ENCODE measurements at places on chromosomes 11 and 22.
A peak's percentile ranks its signal among the peaks of the same experiment; 100 is the strongest.

- DNase-seq: no peak
These were observed 9.0 kb upstream of the AGBL2 start for GRCh38 chr11:47724041-47724729.

GRCh38 chr11:17750801-17751165 is 16.2 kb downstream of the KCNC1 start:
- no peak for DNase-seq

GRCh38 chr11:18010121-18010670 is 2.7 kb downstream of the SERGEF start:
- no peak for DNase-seq

DNA sequence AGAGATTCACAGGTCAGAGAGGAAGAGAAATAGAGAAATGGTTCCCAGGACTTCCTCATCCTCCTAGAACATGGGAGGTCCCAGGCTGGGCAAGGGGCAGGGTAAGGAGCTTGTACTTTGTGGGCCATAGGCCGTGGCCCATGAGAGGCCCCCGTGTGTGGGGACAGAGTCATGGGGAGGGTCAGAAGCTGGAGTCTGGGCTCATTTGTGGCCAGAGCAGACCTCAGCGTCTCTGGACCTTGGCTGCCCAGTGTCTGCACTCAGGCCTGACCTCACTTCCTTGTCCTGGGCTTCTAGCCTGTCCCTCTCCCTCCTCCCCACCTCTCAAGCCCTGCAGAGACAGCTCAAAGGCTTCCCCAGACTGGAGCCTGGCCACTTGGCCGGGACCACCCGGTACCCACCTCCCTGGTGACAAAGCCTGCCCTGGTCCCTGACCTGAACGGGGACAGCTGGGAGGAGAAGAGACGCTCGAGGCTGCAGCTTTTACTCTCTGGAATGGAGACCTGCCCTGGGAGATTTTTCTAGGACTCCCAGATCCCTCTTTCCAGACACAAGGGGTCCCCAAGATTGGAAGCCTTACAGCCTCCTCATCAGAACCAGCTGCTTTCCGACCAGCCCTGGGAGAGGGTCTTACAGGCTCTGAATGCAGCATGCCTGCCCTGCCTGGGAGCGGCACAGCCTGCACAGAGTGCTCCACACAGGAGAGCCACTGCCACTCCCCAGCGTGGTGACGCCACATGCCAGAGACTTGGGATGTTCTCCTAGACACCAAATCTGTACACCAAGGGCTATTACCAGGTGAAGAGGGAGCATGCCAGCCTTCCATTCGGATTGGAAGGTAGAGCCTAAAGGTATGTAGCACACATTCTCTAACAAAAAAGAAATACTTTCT is 569.0 kb upstream of the B3GAT1 start:
- DNase-seq: no peak

DNA sequence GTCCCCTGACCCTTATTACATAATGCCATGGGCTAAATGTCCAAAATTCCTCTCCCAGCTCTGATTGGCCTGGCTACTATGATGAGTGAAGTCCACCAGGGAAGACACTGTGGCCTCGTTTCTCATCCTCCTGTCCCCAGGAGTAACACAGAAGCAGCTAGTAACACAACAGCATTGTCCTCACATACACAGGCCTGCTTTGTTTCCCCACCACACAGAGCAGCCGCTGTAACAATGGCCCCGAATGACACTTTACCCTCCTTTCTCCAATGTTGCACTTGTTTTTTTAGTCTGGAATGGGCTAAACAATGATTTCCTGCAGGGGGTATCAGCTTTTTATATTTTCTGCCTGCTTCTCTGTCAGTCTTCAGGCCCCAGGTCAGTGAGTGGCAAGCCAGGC is at the start of gene PRR5L:
Gene PRR5L, plus strand, starts transcription at position 363 of the 400 bp plus-strand sequence. CDS start 104,834 bp downstream, outside the sequence.
- DNase-seq: no peak

DNA sequence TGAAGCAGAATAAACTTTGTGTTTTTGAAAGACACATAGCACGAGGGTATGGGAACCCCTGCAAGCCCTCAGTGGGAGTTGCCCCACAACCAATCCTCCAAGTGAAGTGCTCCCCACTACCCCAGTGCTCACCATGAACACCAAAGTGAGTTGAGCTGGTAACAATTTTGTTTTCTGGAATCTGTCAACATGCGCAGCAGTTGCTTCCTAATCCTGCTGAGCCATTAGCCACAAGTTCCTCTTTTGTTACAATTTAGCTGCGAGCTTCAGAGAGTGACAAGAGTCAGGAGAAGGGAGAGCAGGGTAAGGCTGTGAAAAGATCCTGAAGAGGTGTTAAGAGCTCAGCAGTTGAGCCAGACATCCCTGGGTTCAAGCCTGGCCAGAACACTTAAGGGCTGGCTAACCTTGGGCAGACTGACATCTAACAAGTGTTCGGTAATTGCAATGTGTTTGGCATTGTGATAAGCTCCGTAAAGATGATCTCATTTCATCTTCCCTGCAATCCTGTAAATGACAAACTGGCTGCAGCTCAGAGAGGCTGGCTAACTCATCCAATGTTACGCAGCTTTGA is 24.1 kb upstream of the ASPHD2 start:
- no peak for DNase-seq

- no peak for DNase-seq
These were observed 15.9 kb upstream of the HYLS1 start for GRCh38 chr11:125871391-125872137.

- no peak for DNase-seq
These were observed 18.6 kb downstream of the C1QTNF6 start for GRCh38 chr22:37169406-37169805.

DNA sequence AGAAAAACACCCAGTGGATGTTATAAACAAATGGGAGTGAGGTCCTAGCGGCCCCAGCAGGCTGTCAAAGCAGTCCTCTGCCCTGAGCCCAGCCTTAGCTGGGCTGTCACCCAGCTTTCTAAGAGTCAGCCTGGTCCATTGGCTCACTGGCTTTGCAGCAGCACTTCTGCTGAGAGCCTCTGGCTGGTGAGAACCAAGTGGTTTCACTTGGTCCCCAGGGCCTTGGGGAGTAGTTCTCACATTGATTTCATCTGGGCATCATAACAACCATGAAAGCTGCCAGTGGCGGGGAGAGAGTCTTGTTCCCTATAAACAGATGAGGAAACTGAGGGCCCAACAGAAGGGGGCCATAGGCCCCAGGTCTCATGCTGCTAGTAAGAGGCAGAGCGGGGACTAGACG is 11.4 kb downstream of the SEC14L6 start:
- DNase-seq: no peak

- no peak for DNase-seq
These were observed 212.5 kb downstream of the TBC1D22A start for GRCh38 chr22:46974631-46975585.

DNA sequence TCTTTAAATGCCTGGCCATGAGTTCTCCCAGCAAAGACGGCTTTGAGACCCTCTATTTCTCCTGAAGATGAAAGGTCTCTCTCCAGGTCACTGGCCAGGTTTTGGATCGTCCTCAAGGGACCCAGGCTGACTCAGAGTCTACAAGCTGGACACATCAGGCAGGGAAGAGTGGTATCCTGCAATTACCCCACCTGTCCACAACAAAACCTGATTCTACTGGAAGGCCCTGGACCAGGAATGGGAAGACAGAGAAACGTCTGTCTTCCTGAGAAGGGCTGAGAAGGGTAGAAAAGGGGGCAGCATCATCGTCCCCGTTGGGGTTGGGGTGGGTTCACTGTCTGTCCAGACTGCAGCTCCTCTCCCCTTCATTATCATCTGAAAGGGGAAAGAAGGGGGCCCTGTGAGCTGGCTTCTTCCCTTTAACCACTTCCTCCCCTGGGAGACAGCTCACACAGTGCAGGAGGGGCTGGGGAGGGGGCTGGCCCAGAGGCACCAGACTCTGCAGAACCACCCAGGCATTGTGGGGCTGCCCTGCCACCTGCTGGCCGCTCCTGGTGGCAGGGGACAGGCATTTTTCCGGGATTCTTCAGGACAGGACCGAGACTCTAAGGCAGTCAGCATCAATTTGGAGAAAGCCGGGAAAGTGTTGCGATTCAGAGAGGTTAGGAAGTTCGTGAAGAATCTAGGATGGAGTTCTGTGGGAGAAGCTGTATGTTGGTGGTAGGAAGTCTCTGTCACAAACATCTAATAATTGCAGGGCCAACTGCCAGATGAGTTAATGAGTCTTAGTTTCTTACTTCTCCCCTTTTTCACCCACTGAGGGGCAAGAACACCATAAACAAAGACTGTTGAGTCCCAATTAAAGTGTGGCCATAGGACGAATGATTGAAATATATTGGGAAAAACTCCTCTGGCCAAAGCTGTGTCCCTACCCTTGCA is 57.6 kb downstream of the SYN3 start:
- peak; percentile 36 for DNase-seq

GRCh38 chr22:27526901-27527300 is 274.7 kb downstream of the MN1 start:
- DNase-seq: no peak

DNA sequence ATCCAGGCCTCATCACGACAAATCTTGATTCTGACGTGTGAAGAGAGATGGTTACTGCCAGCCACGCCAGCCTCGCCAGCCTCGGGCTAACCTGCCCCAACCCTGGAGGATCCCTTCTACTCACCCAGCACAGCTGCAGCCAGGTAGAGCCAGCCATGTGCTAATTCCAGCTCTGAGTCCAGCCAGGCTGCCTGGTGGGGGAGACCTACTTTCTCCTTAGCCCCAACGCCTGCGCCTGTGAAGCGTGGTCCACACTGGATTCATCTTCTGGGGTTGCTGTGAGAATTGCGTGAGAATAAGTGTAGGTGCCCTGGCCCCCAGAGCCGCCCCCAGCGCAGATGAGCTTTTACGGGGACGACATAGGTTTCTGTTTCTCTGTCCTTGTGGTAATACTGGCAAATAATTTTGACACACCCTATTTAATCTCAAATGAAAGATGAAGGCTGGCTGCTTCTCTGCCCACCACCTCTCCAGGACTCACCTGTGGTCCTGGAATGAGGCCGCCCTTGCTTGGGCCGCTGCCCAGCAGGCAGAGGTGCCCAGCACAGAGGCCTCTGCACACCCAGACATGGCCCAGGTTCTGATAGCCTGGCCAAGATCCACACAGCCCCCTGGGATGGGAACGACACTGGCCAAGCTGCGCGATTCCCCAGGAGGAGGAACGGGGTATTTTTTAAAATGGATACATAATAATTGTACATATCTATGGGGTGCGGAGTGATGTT is 528.4 kb downstream of the TBC1D22A start:
- no peak for DNase-seq

DNA sequence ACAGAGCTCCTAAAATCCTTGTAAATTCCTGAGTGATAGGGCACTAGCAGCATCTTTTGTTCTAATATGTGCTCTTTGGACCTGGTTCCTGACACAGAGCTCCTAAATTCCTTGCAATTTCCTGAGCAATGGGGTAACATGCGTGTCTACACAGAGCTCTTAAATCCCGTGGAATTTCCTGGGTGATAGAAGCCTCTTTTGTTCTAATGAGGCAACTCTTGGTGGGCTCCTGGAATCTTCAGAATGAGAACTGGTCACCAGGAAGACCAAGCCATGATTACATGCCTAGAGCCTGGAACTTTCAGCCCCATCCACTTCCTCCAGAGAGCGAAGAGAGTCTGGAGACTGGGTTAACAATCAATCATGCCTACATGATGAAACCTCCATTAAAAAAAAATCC is 19.0 kb downstream of the RSF1 start:
- DNase-seq: no peak

DNA sequence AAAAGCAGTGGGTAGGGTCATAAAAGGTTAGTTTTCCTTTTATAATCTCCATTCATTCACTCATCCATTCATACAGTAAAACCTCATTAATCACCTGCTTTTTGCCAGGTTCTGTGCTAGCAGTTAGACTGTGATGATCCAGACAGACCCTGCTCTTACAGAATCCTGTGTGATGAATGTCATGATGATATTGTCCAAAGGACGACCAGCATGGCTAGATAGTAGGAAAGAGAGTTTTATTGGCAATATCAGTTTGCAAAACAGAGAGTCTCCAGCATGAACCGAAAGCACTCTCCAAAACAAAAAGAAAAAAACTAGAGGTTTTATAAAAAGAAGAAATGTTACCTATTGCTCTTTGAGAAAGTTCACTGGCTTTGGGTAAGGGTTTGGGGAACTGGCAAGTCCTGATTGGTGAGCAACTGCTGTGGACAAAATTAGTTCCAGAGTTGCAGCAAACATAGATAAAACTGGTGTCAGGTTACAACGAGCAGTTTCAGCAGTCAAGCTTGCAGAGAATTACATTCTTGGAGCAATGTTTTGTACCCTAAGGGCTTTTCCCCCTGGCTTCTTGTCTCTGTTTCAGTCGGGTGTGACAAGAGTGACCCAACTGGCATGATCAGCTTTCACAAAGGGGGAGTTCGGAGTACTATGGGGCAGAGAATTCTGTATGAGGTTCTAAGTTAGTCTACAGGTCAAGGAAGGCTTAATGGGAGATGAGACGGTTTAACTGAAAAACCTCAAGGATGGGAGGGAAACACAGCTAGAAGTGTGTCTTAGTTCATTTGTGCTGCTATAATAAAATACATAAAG is 58.3 kb downstream of the HSD17B12 start:
- no peak for DNase-seq

DNA sequence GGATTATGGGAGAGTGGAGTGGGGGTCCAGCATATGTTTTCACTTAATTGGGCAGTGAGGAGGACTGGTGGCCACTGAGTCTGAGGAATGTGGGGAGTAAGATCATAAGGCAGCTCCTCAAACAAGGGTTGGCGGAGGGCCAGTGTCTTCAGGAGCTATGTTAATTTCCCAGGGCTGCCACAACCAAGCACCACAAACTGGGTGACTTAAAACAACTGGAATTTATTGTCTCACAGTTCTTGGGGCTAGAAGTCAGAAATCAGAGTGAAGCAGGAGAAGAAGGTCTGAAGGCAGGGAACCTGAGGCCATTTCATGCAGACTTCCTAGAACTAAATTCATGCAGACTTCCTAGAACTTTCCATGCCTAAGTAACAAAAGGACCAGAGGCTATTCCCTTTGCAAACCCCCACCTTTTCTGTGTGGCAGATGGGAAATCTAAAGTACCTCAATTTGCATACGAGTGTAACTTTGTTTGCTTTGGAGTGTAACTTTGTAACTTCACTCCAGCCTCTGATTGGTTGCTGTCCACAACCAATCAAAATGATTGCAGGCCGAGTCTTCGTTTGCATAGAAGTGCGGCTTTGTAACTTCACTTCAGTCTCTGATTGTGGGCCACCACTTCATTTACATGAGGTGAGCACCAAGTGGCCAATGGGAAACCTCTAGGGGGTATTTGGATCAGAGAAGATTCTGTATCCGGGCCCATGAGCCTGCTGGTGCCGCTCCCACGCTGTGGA is 50.5 kb upstream of the ZBED5 start:
- no peak for DNase-seq

DNA sequence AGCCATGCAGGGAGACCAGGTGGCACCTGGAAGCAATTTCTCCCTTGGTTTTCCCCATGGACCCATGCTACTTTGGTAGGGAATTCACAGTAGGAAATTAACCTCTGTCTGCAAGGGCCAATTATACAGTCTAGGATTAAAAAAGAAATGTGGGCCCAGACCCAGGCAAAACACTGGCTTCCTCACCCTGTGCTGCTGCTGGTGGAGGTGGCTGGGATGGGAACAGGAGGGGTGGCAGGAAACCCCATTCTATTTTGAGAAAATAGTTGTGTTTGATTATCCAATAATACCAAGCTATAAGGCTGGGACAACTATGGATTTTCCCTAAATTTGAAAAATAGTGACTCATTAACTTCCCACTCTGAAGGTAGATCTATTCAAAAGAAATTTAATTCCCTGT is 417.0 kb upstream of the NARS2 start:
- DNase-seq: no peak

Measured in stimulated activated CD4-positive, alpha-beta T cell treated with anti-CD3 and anti-CD28 coated beads, TNF-alpha, amount 100 ng/mL, for 24 hours (primary cell).